ENCODE measurements at places on chromosomes 6 and 20.
A peak's percentile ranks its signal among the peaks of the same experiment; 100 is the strongest.

GRCh38 chr6:56430629-56431600 is 183.5 kb upstream of the COL21A1 start:
- DNase-seq: no peak

GRCh38 chr20:23365390-23366165 is 3.6 kb downstream of the GZF1 start:
- no peak for DNase-seq

DNA sequence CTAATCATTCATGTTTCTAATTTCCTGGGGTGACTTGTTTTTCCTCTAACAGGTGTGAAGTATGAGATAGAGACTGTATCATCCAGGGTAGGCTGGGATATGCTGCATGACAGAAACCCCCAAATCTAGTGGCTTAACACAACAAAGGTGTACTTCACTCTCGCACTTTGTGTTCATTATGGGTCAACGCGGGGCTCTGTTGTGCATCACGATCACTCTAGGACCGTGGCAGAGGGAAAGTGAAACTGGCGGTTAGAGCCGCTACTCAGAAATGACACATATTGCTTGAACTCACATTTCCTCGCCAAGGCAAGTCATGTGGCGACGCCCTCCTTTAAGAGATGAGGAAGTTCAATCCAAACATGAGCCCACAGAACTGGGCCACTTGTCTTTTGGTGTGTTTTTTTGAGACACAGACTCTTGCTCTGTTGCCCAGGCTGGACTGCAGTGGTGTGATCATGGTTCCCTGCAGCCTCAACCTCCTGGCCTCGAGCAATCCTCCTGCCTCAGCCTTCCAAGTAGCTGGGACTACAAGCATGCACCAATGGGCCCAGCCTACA is 41.3 kb downstream of the PCNA start:
- DNase-seq: no peak

GRCh38 chr6:159168536-159169192 is 536 bp upstream of the FNDC1 start:
- peak; percentile 5 for DNase-seq

DNA sequence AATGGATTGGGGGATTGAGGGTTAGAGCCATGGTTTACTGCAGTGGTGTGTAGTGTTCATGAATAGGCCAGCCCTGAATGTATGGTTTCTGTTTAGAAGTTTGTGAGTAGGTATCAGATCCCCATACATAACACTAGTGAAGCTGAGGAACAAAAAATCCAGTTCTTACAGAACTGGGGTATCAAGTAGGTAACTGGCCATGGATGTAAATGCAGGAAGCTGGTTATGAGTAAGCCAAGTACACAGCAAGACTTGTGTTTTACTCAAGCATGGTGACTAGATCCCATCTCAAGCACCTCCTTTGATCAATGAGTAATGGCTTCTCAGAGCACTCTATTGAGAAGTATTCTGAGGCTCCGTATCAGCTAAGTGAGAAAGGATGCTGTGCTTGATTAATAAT is 613.7 kb upstream of the FLRT3 start:
- DNase-seq: no peak

DNA sequence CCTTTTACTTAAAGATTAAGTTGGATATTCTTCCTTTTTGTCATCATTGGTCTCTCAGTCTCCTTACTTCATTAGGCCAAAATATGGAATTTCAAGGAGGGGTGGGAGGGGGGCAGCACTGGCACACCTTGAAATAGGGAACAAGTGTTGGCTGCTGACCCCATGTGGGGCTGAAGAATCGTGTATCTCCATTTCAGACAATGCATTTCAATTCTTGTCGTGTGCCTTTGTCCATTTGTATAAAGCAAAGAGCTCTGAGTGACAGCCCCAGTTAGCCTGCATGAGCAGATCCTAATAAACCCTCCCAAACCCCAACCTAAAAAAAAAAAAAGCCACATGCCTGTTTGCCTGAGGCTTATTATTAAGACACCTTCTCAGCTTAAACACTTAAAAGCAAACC is 1.0 kb upstream of the TFAP2D start:
- DNase-seq: no peak

GRCh38 chr6:15264902-15265761 is 19.3 kb downstream of the JARID2 start:
- DNase-seq: no peak

DNA sequence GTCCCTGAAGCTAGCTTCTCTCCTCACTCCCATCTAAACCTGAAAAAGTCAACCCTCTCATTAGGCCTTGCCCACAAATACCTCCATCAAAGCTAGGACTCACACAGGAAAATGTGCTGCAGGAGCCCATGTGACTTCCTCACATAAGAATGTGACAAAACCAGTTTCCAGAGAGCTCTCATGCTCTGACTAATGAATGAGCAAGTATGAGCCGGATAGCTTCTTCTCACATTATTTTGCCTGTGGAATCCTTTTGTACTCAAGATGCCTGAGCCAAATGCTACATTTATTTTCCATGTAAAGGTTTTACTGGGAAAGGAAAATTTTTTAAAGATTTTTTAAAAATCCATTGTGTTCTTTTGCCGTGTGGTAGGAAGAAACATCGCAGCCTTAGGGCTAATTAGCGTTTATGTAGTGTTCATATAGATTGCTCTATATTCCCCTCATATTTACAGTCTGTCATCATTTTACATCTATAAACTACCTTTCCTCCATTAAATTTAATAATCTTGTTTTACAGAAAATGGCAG is 68.6 kb upstream of the CCN6 start:
- no peak for DNase-seq

Data from cerebellum (tissue), 4 donors.